ENCODE measurements at places on chromosomes 5 and 9.

DNA sequence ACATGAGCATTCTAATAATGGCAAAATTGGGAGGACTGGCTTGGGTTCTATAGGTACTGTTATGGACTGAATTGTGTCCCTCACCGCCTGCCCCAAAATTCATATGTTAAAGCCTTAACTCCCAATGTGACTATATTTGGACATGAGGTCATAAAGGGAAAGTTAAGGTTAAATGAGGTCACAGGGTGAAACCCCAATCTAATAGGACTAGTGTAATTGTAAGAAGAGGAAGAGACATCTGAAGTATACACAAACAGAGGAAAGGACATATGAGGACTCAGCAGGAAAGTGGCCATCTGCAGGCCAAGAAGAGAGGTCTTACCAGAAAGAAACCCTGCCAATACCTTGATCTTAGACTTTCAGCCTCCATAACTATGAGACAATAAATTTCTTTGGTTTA is 23.1 kb downstream of the RNF180 start:
- DNase-seq = no peak

- DNase-seq = no peak
Measured at GRCh38 chr9:109086221-109086620, 33.5 kb downstream of the TMEM245 start.

GRCh38 chr5:91384671-91385430 is 1.7 kb upstream of the ARRDC3 start:
- no peak for DNase-seq

DNA sequence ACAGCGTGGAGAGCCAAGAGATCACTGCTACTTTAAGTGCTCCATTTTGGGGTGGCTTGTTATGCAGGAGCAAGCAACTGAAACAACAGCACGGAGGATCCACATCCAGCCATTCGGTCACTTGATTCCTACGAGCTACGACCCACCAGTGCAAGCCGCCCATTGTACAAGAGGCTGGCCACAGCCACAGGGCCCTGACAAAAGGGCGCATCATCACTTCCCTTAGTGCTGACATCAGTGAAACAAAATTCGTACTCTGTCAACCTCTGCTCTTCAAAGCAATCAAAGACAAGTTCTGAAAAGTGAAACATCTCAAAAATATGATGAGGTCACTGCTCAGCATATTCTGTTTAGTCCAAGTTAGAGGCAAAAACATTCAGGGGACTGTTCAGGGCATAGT is 168.4 kb downstream of the GADD45G start:
- no peak for DNase-seq

DNA sequence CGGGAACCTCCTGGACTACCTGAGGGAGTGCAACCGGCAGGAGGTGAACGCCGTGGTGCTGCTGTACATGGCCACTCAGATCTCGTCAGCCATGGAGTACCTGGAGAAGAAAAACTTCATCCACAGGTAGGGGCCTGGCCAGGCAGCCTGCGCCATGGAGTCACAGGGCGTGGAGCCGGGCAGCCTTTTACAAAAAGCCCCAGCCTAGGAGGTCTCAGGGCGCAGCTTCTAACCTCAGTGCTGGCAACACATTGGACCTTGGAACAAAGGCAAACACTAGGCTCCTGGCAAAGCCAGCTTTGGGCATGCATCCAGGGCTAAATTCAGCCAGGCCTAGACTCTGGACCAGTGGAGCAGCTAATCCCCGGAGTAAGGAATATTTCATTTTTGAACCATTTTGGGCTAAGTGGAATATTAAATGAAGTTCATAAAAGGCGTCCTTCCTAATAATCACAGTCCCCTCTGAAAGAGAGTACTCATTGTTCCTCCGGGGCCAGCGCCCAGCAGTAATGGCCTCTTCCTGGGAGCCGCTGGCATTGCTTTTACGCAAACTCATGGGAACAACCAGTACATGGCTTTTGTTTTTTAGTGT is 23.6 kb downstream of the QRFP start:
- peak; percentile 81 for DNase-seq

DNA sequence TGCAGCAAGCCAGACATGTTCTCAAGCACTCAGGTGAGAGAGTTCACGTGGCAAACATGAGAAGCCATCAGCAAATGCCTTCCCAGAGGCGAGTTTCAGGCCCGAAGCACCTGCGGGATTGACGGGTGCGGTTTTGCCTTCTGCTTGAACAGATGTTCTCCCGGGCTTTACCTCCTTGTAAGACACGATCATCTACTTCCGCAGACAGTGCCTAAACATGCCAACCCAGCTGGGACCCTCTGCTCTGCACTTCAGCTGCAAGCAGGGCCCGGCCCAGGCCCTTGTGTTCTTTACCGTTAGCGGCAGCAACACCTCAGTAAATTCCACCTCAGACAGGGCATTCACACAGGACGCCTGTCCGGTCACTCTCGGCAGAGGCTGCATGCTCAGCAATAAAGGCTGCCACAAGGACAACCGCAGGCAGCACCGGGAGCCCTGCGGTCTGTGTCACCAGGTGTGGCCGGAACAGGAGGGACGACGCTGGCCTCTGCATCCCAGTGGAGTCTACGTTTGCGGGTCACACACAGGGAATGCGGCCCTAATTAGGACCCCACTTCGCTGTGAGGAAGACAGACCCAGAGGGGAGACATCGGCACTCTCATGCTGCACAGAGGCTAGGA is 139.6 kb downstream of the ROR2 start:
- no peak for DNase-seq

GRCh38 chr9:21961569-21961968 is 32.6 kb downstream of the CDKN2A start:
- DNase-seq = no peak

- DNase-seq = no peak
Measured at GRCh38 chr5:132850066-132850465, 16.2 kb downstream of the GDF9 start.

DNA sequence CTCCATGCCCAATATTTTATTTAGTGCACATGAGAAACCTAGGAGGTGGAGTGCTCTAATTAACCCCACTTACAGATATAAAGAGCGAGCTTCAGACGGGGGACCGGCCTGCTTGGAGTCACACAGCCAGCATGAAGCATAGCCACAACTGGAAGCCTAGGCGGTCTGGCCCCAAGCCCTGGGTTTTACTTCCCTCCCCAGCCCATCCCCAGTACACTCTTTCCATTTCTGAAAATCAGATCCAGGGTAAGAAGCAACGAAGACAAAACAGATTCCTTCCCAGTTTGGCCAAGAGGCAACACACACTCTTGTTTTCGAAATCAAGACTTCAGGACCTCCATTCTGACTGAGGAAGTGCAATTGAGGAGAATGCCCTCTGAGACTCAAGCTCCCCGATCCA is 27.1 kb downstream of the KCNMB1 start:
- DNase-seq = no peak

DNA sequence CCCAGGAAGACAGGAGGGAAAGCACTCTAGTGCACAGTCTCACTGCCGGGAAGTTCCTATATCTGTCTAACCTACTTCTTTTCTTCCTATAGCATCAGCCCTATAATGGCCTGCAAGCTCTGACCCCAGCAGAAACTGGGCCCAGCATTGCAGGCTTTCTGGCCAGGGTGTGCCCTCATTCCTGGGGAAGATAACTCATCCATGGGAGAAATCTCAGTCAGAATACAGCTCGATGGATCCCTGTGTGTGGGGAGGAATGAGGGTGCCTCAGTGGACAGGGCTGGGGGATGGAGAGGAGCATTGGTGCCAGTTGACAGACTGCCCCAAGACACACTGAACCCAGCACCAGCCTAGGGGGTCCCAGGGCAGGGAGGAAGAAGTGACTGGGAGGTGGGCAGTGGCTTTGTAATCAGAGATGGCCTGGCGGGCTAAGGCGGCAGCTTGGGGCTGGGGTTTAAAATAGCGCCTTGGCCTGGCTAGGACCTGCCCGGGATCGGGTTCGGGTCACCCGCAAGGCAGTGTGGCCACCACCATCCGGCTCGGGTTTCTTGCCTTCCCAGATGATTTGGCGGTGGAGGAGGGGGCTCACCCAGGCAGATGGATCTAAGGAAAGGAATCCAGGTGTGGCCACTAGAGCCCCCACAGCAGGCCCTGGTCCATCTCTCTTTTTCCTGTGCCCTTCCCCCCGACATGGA is 7.6 kb upstream of the CXXC5 start:
- no peak for DNase-seq

DNA sequence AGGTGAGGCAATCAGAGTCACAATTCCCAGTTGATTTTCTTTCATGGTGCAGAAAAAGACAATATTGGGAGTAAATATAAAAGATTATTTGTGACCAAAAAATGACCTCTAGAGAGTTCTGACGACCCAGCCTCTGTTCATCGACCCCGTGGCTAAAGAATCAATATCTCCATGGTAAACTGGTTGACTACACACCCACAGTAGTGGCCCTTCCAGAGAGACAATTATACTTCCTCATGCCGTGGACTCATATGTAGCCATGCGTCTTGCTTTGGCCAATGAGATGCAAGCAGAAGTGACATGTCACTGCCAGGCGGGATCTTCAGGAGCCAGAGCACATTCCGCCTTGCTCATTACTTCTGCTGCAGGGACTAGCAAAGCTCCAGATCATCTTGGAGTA is 163.3 kb upstream of the RAD23B start:
- DNase-seq = no peak

DNA sequence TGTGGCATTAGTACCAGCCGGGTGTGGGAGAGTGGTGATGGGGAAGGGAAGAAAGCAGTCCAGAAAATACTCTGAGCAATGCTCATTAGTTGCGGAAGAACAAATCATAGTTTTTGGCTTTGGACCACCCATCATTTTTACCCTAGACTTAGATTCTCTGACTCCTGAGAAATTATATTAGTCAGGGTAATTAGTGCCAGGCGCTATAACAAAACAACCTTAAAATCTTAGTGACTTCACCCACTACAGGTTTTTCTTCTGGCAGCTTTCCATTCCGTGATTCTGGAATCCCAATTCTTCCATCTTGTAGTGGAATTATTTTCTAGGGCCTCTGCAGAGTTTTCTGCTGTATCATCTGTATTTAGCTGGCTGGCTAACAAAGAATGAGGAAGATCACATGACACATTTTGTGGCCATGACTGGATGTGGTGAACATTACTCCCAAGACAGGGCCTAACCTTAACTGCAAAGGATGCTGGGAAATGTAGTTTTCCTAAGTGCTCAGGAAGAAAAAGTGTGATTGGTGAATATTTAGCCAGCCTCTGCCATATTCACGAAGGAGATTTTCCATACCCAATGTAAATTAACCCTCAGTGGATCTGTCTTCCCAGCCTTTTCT is 373.0 kb upstream of the MEF2C start:
- no peak for DNase-seq

DNA sequence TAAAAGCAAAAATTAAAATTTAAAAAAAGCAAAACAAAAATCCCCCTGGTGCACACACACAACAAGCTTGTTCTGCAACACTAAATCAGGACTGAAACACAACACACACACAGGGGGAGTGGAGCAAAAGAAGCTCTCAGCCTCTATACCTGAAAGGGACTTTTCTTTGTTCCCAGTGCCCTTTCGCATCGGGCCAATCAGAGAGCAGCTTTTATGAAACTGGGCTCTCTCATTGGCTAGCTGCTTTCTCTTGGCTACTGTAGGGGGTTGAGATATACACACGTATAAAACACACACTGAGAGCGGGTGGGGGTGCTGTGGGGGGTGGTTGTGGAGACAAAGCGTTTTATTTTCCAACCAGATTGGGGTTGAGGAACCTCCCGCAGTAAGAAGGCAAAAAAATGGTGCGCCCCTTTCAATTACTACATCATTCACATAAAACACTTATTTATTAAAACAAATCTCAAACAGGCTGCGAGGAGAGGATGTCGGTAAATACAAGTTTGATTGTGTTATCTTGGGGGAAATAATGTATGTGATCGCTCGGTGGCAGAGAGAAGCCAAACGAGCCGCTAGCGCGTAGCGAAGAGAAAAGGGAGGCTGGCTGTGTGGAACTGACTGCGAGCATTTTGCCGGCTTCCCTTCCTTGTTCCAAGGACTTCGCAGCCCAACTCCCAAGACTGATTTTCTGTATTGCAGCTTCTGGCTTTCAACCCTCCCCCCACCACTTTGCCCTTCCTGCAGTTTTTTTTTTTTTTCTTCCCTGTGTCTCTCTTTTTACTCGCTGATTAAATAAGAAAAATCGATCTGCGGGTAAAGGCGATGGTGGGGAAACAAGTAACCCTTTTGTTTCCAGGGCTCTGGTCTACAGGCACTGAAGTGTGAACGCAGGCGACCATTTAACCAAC is 2.5 kb upstream of the ZNF608 start:
- DNase-seq = peak; percentile 58

GRCh38 chr5:115558388-115558956 is 13.9 kb upstream of the FEM1C start:
- no peak for DNase-seq

DNA sequence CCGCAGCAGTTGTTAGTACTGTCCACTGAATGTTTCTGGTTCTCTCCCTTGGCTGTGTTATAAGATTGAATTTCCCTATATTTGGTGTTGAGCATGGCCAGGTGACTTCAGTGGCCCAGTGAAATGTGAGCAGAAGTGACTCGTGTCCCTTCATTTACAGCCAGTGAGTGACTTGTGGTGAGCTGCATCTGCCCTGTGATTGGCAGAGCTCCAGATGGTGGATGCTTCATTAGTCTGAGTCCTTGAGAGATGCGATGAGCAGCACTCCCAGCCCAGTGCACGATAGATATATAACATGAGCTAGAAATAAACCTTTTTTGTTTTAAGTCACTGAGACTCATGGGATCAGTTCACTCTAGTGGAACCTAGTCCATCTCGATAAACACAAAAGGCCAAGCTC is 19.3 kb downstream of the PCSK5 start:
- DNase-seq = no peak

- no peak for DNase-seq
Measured at GRCh38 chr5:35393901-35394300, 163.6 kb upstream of the PRLR start.

GRCh38 chr5:147901599-147902039 is 4.7 kb downstream of the C5orf46 start:
- no peak for DNase-seq

GRCh38 chr9:127173063-127173462 is 50.6 kb upstream of the ANGPTL2 start:
- no peak for DNase-seq

DNA sequence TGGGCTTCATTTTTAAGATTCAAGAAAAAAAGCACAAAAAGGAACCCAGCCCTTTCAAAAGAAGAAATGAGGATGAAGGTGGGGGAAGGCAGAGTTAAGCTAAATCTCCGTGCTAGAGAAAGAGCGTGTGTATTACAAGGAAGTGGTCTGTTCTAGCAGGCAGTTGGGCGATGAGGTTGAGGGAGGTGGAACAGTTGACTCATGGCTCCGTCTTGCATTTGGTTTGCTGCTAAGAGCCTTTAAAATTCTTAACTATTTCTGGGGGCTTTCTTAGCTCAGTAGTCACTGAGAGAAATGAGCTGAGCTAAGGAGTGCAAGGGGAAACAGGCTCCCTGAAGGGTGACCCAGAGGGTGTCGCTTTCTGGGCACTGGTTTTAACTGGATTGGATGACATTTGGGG is 117.4 kb downstream of the GCNT1 start:
- no peak for DNase-seq

- DNase-seq = no peak
Measured at GRCh38 chr9:88820055-88820454, 171.2 kb upstream of the S1PR3 start.

GRCh38 chr9:87713278-87713987 is 12.5 kb upstream of the CTSL start:
- peak; percentile 58 for DNase-seq

Data from dorsolateral prefrontal cortex (tissue), 122 donors.